Parietal lobe (tissue), 2 donors: ENCODE measurements at places on chromosomes 2 and 18. TPM values are rescaled to one million over a fixed set of nuclear protein-coding genes. Genes with fewer than 3 reads are reported as not detected.

NXPH2 gene
- 26.9 TPM for total RNA-seq

ANO7 gene
- total RNA-seq, result 0.63 TPM

DNAJC5G gene
- total RNA-seq, result not detected

ZNF397 gene
- 84.8 TPM for total RNA-seq

CD207 gene
- not detected for total RNA-seq

IL36RN gene
- not detected for total RNA-seq

RAB27B gene
- total RNA-seq, result 17.2 TPM

TMEM150A gene
- 6.6 TPM for total RNA-seq

IL1R2 gene
- total RNA-seq, result not detected
